ENCODE measurements at places on chromosomes 2 and 18.

- DNase-seq, result no peak
Observed at GRCh38 chr2:235402422-235402821, 91.4 kb upstream of the AGAP1 start.

- DNase-seq, result no peak
Observed at GRCh38 chr18:57561261-57561660, 25.2 kb downstream of the FECH start.

DNA sequence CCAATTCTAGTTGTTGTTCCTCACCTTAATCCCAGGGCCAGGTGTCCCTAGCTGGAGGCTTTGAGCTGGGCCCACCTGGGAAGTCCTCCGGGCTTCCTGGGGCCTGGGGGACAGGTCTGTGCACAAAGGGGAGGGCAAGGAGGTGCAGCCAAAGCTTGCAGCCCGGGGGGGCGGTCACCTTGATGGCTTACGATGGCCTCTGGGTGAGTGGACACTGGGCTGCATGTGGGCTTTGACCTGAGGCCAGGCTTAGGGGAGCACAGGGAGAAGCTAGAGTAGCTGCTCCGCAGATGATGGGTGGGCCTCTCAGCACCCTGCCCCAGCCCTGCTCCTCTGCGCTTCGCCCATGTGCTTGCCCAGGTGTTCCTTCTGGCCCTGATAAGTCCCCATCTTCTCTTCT lies 41.8 kb upstream of the HAAO start:
- DNase-seq, result no peak

- no peak for DNase-seq
Observed at GRCh38 chr18:1037776-1038175, 133.1 kb downstream of the ADCYAP1 start.

GRCh38 chr2:144431998-144432397 lies 87.9 kb downstream of the ZEB2 start:
- no peak for DNase-seq

DNA sequence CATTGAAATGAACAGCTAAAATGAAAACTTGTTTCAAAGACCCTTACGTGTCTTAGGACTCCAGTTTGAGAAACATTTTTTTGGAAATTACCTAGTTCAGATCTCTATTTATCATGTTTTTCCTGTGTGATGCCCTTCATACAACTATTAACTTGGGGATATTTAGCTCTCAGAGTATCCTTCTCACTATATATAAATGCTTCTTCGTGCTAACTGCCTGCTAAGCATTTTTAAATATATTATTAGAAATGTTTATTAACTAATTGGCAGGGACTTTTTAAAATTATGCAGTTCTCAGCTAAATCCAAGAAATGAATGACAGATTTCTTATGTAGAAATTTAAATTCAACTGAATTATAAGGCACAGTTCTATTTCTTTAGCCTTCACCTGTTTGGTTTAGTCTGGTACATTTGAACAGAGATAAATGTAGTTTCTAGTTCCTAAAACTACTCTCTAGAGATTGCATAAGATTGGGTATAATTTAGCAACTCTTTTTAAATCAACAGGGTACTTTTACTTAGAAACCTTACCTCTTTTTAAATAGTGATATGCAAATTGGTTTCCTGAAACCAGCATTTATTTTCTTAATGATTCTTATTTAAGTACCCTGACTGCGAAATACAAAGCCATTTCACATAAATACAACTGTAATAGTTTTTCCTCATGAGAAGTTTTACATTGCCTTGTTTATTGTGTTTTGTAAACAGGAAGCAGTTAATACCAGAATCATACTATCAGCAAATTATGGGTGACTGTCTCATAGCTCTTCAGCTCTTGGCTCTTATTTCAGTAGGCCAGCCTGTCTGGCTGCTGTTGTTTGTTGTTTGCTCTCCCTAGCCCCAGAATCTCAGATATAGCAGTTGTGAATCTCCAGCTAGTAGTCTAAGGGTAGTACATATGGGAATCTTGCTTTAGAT lies 140.7 kb downstream of the PTRHD1 start:
- peak; percentile 73 for DNase-seq
